ENCODE measurements at places on chromosomes 4 and X.

- no peak for DNase-seq
These were observed 46.6 kb downstream of the RASGEF1B start for GRCh38 chr4:81424816-81425755.

- no peak for DNase-seq
These were observed 93.6 kb upstream of the CPEB2 start for GRCh38 chr4:14908635-14909034.

DNA sequence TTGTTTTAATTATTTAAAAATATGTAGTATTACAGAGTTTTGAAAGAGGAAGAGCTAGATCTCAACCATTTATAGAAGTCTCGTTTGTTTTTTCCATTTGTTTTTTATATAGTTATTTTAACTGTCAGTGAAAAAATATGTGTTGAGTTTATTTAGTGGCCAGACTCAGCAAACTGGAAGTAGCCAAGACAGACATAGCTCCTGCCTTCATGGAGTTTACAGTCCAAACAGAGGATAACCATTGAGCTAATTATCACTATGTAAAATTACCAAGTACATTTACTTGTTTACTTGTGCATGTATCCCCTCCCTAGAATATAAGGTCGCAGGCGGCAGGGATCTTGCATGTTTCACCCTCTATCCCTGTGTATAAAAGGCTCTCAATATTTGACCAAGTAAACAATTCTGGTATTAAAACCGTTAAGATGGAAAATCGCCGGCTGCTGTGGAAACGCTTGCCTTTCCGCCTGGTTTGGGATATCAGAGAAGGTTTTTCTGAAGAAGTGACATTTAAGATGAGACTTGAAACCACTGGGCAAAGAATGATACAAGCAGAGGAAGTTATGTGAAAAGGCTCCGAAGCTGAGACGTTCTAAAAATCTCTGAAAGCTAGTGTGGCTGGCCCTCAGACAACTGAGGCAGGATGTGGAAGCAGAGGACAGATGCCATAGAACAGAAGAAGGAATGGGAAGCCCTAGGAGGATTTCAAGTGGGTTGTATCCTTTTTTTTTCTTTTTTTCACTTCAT is 1.3 kb upstream of the CCNI start:
- no peak for DNase-seq

DNA sequence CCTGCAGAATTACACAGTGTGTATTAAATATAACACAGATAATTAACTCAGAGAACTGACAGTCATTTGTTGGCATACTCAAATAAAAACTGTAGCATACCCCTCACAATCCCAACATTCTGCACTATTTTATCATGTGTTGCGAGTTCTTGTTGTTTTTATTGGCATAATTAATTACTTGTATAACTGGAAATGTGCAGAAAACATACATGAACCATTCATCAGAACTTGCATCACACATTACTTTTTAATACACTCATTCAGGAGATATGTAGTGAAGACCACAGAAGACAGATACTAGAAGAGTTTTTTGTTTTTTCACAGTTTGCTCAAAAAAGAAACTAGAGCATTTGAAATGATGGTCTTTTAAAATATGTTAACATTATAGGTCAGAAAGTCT is 74.6 kb upstream of the NEIL3 start:
- DNase-seq, result no peak

- no peak for DNase-seq
These were observed 45.1 kb upstream of the SLC4A4 start for GRCh38 chr4:71293705-71294104.

DNA sequence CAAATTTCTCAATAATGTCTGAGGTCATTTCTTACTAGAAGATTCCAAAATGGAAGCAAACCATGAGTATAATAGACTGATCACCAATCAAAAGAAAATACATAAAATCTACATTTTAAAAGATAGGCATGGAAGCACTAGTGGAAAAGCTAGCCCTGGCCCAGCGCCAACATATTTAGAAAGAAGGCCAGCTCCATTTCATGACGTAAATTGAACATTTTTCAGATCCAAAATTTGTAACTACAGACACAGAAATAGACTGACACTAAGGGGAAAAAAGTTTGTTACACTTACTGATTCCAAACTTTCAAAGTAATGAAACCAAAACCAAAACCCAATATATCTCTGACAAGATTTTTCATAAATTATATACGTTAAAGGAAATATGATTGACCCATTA is 117.7 kb downstream of the ADAMTS3 start:
- DNase-seq, result no peak

DNA sequence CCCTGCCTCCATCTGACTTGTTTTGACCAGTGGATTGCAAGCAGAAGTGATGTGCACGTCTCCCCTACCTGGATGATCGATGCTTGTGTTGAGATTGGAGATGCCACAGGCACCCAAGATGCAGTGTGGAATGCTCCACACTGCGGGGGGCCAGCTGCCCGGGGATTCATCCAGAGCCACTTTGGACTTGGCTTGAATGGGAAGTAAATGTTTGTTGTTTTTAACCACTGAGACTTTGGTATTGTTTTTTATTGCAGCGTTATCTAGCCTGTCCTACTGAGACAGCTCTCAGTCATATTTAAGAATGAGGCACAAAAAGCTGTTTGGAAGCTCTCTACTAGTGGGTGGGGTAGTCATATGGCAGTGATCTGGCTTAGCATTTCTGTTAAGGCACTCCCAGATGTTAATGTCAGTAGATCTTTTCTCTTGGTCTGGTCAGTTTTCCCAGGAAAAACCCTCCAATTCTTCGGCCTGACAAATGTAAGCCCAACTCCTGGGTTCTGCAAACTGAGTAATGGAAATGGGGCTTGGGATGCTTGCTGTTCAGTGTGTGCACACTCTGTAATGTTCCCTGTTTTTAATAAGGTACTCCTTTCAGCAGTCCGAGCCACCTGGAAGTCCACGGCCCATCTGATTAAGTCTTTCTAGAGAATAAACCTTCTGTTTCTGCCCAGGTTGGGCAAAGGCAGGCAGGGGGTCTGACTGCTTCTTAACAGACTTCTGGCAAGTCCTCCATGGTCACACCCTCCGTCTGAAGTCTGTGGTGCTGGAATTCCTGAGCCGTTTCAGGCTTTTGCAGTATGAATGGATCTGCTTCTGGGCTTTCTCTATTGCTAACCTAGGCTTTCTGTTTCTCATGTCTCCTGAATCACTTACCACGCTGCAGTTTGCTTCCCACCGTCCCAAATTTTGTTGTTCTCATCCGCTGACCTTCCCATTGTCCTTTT is 74.8 kb downstream of the WWC2 start:
- no peak for DNase-seq

Data from D721Med (cell line).